HAP-1 (cell line): ENCODE measurements at places on chromosomes 3 and 15.

GRCh38 chr3:52399593-52399992 is 45.3 kb downstream of the SEMA3G start:
- DNase-seq, result no peak

- DNase-seq, result no peak
These were observed 402.2 kb downstream of the NR2F2 start for GRCh38 chr15:96732704-96733103.

- DNase-seq, result no peak
These were observed 152.9 kb downstream of the TPRG1 start for GRCh38 chr3:189324538-189325138.

DNA sequence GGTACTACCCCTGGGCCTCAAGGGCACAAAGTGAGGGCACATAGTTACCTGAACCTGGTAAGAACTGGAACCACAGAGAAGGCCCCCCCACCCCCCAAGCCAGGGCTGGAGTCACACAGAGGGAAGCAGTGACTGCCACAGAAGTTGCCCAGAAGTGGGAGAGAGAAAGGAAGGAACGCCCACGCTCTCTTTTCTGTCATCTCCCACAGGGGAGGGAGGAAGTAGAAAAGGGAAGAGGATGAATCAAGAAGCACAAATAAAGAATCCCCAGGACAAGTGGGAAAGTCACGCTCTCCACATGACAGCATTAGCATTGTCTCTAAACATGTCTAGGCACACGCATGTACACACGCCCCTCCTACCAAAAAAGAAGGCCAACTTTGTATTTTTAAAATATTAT is 114.7 kb upstream of the FRMD4B start:
- no peak for DNase-seq

DNA sequence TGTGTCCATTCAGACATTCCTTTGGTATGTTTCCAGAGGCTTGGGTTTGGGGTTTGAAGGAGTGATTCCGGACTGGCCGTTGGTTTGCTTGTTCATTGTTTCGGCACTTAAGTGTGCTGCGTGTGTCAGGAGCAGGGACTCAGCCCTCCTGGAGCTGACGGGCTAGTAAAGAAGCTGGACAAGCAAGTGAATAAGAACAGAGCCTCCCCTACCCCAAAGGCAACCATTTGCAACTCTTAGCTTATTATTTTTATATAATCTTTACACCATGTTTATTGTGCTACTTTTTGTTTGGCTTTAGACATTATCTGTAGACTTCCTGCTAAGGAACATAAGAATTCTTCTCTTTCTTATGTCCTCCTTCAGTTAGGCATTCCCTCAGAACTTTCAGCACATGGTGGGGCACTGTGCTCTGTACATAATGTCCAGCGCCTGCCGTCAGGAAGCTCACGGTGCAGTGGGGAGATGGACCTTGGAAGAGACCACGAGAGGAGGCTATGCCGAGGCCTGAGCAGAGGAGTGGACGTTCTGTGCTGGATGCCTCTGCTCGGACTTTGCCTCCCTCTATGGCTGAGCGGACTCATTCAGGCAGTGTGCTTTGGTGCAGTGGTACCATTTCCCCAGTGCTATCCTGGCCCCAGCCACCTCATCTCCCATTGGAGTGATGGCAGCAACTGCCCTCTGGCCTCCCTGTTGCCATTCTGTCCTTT is 65.4 kb downstream of the EEFSEC start:
- DNase-seq, result no peak

DNA sequence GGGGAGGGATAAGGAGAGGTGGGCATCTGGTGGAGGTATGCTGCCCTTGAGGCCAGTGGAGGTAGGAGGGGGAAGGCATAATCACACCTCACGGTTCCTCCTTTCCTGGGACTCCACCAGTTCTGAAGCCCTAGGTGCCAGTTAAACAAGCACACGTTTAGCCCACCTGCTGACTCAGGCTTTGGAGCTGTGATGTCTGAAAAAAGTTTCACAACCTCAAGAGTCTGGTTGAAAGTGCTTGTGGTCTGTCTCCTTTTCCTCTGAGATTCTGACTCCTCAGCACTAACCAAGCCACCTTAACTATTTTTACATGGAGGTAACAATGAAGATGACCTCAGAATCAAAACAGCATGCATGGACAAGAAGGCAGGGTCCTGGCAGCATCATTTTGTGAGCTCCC is 23.0 kb downstream of the HPS3 start:
- DNase-seq, result no peak

DNA sequence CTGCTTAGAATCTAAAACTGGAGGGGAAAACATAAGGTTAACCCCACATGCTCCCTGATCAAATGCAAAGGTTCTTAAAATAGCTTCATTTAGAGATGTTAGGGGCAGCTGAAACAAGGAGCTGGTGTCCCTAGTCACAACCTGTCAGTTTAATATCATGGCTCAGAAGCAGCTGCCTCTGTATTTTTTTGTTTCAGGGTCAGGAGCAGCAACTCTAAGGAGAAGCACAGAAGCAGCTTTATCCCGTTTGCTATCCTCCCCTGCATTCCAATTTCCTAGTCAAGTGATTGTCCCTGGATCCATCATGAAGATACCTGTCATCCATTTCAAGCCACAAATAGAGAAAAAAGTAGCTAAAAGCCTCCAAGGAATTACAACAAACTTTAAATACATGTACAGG is 4.1 kb downstream of the FILIP1L start:
- no peak for DNase-seq

GRCh38 chr3:132817646-132818177 is 95.5 kb upstream of the NPHP3 start:
- no peak for DNase-seq

DNA sequence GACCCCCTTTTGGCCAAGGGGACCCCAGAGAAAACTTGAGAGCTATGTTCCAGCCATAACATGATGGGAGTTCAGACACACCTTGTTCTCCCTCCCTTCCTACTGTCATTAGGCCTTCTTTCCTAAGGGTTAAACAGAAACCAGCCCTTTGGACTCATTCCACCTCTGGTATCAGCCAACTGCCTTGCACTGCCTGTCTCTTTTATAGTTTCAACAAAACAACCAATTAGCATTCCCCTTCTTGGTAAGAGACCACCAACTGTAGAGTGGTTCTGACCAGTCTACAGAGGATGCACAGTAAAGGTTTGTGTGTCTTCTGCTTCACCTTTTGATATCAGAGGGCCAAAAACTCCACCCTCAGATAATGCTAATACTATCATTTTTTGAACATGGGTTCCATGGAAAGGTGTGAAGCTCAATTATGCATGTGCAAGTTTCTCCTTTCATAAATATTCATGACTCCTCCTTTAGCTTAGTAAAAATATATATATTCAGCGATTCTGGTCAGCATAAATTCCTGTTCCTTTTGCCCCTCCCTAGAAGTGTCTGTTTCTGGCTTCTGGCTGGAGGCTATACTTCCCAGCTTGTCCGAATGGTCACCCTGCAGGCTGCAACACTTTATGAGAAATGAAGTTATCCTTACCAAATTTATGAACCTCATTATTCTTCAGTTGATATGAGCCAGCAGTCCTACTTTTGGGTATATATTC is 55.9 kb downstream of the SERP1 start:
- DNase-seq, result no peak

GRCh38 chr3:71563827-71564226 is 19.7 kb downstream of the FOXP1 start:
- no peak for DNase-seq

GRCh38 chr3:126369490-126369889 is 12.3 kb upstream of the KLF15 start:
- DNase-seq, result no peak

GRCh38 chr3:72601983-72602750 is 246.1 kb downstream of the SHQ1 start:
- DNase-seq, result no peak

DNA sequence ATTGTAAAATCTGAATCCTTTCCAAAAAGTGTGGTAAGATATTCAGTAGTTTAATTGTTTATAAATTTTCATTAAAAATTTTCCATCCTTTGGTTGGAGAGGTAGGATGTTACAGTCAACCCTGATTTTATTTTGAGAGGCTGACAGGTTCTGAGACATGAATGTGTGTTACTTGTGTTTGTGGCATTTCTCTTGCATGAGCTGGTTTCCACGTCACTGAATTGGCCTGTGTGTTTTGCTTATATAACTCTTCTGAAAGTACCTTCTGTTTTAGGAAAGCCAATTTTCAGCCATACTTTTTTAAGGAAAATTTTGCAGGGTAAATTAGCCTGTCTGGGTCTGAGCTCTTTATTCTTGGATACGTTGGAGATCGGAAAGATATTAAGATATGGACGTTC is 30.7 kb downstream of the PXYLP1 start:
- DNase-seq, result no peak

DNA sequence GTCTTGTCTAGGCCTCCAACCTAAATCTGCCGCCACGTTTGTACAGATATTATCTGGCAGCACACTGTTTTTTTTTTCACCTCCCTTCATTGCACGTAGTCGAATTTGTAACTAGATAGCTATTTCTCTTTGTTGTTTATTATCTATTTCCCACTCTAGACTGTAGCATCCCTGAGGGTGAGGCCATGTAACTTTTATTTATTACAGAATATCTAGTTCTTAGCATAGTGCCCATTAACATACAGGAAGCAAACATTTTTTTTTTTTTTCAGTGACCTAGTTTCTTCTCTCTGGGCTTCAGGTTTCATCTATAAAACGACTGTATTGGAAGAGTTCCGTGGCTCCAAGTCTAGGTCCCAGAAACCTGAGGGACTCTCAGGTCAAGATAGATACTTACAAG is 354.3 kb downstream of the FGF12 start:
- no peak for DNase-seq

GRCh38 chr3:7025581-7026300 is 164.8 kb downstream of the GRM7 start:
- DNase-seq, result no peak

GRCh38 chr3:10583798-10584708 is 78.7 kb upstream of the ATP2B2 start:
- DNase-seq, result no peak

DNA sequence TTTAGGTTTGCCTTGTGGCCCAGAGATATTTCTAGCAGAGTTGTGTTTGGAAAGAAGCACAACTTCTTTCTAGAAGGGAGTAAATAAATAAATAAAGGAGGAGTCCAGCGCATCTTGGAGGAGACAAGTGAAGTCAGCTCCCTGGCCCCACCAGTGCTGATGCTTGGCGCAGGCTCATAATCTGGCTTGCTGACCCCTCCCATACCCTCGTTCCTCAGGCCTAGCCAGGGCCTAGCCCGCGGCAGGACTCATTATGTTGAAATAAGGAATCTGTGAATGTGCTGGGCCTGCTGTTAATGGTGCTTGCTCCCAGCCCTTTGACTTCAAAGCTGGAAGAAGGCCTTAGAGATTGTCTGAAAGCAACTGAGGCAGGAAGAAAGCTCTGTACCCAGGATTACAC is 3.1 kb downstream of the ZNF710 start:
- no peak for DNase-seq

GRCh38 chr3:97957617-97958311 is 14.5 kb downstream of the RIOX2 start:
- DNase-seq, result no peak

DNA sequence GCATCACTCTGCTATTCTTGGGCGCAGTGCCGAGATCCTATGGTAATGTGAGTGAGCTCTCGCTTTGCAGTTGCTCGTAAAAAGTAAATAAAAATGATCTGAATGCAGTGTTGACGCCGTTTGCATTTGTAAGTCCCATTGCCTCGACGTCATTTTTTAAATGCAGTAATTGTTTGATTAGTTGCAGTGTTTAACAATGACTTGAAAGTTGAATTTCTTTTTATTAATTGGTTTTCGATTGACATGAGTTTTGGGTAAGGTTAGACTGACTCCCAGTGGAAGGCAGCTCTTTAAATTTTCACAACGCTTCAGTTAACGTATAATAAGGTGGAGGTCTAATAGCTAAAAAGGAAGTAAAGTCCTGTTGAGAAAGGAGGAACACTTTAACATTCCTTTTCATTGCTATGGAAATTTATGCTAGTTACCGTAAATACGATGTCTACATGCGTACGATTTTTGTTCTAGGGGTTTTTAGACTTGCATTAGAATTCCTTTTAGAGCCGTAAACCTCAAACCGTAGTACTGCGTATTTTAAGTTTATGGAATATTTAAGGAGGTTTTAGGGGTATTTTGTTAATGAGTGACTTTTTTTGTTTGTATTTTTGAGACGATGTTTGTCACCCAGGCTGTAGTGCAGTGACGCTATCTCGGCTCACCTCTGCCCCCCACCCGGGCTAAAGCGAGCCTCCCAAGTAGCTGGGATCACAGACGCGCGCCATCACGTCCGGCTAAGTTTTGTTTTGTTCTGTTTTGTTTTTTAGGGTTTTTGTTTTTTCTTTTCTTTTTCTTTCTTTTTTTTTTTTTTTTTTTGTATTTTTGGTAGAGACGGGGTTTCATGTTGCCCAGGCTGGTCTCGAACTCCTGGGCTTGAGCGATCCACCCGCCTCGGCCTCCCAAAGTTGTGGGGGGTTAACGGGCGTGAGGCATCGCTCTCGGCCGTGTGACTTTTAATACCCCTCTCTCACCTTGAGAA is 1.4 kb downstream of the MORF4L1 start:
- peak; percentile 95 for DNase-seq

GRCh38 chr3:184662187-184662586 is 49.7 kb downstream of the MAGEF1 start:
- no peak for DNase-seq

DNA sequence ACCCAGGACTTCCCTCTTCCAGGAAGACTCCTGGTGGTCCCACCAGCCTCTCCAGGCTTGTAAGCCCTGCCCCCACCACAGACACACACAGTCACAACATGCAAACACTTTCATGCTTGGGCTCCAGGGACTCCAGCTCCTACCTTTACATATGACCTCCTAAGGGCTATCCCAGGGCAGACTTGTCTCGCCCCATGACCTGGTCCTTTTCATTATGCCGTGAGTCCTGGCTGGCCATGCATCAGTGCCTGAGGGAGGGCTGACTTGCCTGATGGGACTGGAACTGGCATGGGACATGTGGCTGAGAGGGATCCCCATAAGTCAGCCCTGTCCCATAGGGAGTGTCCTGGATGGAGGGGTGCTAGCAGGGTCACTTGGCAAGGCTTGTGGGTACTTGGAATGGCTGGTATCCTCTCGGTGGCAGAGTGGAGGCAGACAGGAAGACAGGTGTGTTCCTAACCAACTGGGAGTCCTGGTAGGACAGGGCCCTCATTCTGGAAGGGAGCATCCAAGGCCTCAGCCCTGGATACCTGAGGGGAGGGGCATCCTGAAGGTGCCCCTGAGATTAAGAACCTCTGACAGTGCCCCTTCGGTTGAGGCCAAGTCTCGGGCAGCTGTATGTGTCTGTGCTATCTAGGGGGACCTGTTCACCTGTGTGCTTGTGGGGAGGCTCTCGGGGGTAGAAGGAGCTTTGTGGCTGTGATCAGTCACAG is 540 bp upstream of the HHATL start:
- DNase-seq, result no peak

DNA sequence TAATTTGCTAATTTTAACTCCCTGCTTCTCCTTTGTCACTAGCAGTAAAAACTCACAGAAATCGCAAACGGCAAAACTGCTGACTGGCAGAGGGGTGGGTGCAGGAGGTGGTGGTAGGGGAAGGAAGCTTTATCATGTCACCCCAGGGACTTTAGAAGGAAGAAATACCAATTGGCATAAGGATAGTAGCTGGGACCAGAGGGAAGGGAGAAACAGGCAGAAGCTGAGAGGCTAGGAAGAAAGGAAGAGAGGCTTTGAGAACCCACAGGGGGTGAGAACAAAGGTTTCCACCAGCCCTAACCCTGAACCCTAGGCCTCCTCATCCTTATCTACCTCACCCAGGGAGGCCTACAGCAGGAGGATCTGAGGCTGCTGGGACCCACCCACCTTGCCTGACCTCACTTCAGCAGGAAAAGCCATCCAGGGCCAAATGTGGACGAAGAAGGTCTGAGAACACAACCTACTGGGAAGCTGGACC is 10.7 kb downstream of the ITGB5 start:
- no peak for DNase-seq
